NCI-H1092 treated with DMSO at 0.1 percent for 48 hours (cell line): ENCODE measurements at places on chromosomes 5 and 9.
A peak's percentile ranks its signal among the peaks of the same experiment; 100 is the strongest.

DNA sequence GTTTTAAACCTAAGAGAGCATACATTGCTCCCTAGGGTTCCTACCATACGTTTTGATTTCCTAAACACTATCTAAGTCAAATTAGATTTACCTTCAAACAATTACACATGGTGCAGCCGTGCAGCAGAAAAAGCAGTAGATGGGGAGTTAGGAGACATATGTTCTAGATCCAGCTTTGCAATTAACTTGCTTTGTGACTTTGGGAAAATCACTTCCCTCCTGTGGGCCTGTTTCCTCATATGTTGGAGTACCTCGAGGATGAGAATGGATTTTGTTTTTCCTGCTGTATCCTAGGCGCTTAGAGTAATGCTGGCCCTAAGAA is 711 bp downstream of the MRPL50 start:
- peak; percentile 35 for DNase-seq

DNA sequence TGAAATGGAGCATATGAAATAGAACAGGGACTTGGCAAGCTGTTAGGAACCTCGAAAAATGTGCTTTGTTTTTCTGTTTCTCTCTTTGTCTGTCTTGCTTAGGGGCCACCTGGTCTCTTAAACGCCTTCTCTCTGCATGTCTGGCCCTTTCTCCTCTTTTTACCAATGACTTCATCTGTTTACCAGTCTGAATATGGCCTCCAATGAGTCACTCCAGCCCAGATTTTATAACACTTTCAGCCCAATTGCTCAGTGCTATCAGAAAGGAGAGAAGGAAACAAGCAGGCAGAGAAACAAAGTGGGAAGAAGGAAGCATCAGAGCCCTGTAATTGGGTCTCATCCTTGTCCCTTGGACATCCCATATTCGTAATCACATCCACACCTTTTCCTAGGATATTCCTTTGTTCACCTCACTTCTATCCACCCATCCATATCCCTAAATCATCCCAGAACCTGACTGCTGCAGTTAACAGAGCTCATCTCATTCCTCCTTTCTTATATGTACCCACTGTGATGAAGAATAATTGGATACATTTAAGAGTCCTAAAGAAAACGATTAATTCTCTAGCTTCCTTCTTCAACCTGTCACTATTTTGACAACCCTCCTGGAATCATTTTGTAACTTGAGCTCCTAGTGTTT is 151.8 kb upstream of the GPR151 start:
- DNase-seq: peak; percentile 26

GRCh38 chr9:16768816-16769215 is 101.7 kb downstream of the BNC2 start:
- DNase-seq: no peak

- DNase-seq: no peak
Observed at GRCh38 chr9:31605164-31605563, 779.3 kb upstream of the ACO1 start.

DNA sequence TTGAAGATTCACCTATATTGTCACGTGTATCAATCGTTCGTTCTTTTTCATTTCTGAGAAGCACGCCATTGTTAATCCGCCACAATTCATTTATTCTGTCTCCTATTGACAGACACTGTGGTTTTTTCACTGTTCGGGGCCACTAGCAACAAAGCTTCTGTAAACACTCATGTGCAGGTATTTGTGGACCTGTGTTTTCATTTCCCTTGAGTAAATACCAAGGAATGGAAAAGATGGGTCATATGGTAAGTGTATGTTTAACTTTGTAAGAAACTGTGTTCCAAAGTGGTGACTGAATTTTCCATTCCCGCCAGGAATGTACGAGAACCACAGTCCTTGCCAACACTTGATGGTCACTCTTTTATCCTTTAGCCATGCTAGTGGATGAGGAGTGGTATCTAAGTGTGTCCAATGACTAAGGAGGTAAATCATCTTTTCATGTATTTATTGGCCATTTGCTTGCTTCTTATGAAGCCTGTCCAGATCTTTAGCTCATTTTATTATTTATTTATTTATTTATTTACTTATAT is 10.7 kb downstream of the ABO start:
- DNase-seq: no peak

GRCh38 chr5:67693956-67694809 is 497.6 kb upstream of the CD180 start:
- DNase-seq: no peak

DNA sequence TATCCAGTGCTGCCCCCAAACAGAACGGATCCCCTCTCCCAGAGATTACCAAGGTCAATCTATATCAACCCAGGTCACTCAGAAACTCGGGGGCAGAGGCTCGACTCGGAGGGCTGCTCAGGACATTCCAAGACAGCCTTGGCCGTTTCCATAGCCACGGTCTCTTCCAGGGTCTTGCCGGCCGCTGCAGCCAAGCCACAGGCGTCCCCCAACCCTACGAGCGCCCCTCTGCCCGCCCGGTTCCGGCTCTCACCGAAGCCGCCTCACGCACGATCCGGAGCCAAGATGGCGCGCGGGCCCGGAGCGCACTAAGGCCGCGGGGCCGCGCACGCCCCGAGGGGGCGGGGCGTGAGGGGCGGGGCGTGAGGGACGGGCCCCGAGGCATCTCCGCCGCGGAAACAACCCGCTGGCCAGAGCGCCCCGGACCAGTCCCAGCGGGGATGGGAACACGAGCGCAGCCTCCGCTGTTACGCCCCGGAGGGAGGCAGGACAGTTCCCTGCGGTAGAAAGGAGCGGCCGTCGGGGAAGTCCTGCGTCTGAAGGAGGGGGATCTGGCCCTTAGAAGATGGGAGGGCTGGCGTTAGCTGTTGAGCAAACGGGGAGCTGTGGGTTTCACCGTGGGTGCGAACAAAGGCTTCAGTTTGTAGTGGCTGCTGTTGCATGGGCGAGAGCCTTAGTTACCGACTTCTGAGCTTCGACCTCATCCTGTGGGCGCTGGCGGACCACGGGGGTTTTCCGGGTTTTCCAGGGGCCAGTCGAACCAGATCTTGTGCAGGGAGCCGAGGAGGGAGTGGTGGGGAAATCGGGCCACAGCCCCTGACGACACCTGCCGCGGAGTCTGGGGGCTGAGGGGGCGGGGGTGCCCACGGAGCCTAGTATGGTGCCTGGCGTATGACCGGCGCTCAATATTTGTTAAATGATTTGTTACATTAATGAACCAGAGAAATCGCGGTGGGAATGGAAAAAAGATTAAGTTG is at the start of gene RPP25L:
Gene RPP25L, minus strand, starts transcription at position 287 of the 977 bp plus-strand sequence. CDS start 801 bp downstream, outside the sequence.
- peak; percentile 76 for DNase-seq

- DNase-seq: no peak
Observed at GRCh38 chr5:144950996-144951395, 780.3 kb downstream of the KCTD16 start.

DNA sequence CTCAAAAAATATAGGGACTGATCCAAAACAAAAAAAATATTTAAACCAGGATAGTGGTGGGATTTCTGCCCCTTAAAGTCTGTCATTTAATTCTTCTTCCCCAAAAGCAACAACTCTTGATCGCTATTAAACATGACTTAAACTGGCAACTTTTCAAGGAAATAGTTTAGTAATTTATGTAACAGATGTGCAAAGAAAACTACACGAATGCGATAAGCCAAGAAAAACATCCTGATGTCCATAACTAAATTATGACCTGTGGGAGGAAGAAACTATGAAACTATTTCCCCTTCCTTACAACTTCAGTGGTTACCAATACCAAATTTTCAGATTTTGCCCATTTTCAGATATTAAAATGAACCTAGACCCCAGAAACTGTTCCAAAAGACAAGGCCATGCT is 31.5 kb downstream of the CLINT1 start:
- DNase-seq: no peak

- no peak for DNase-seq
Observed at GRCh38 chr5:85484982-85485574, 1100.4 kb upstream of the EDIL3 start.

DNA sequence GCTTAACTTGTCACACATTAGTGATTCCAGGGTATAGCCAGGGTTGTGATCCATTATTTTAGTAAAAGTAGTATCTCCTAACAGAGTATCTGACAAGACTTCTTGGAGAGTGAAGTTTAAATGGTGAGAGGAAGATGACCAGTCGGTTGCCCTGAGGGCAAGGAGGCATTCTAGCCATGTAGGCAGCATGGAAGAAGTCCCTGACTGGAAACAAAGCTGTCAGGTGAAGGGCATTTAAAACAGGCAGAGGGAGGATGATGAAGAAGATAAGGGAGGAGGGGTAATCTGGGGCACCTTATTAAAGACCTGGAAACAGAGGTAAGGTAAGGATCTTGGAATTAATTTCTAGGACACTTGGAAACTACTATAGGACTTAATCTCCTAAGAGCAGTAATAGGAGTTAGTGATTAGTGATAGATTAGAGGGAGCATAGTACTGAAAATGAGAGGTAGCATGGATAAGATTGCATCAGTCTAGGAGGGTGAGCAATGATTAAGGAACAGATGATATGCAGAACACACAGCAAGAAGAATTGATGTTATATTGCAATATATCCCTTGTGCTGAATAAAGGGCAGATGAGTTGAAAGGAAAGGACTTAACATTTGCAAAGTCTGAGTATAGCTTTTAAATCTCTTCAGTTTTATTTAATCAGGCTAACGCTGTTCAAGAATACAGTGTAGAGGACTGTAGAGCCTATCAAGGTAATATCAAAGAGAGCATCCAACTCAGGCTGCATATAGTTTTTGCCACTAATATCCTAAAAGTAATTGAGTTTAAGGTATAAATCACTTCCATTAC is 9.6 kb downstream of the KIF2A start:
- no peak for DNase-seq

DNA sequence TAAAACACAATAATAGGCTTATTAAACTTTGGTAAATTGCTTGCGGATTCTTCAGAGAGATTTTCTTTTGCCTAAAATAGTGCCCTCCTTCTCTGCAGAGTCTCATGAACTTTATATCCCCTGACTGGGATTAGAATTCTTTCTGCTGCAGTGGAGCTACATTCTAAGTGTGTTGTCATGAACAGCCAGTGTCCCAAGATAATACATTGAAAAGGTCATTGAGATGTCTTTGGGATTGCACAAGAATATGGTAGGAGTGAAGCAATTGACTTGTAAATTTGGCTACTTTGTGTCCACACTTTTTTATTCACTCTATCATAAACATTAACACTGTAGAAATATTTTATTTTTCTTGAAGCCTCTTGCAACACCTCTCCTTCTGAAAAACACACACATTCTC is 604.5 kb downstream of the GABRG2 start:
- DNase-seq: no peak

DNA sequence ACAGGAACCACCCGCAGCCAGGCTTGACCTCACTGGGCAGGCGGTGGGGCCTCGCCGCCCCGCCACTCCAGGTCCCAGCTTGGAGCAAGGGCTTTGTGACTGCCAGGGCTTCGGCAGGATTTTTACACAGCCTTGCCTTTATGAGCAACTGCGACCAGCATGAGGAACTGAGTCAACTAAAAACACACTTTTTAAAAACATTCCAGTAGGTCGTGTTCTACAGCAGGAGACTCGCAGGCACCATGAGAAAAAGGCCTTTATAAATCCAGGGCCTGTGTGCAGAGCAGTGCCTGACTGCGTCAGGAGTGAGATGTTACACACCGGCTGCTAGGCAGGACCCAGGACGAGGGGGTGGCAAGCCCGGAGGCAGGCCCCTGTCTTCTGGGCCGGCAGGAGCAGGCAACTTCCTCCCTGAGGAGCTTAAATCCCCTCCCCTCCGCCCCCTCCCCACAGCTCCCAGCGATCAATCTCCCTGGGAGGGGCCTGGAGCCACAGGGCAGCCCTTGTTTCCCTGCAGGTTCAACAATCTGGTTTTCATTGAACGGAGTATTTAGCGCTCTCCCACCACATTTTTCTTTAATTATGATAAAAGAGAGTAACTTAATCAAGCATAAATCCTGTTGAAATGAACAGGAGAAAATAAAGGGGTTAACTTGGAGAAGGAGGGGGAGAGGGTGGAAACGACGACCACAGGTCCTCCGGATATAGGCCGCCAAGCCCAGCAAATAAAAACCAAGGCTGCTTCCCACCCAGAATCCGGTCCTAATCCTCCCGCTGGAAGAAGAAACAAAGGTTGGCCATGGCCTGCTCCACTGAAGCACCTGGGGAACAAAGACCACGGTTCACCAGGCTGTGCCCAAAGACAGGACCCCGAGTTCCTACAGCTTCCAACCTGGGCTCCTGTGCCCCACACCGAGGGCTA is 92.5 kb downstream of the ROR2 start:
- DNase-seq: no peak

DNA sequence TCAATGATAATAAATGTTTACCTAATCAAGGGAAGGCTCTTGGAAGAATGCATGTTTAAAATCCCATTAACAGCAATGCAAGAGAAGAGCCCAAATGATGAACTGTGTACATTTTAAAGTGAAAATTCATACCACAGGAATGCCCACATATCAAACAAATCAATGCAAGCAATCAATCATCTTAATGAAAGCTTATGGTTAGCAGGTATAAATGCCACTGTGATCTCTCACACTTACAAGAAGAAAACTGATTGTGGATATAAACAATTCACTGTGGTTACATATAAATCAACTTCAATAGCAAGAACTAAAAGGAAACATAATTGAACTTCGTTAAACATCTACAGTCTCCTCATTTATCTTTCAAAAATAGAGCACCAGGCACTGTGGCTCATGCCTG is 161.0 kb upstream of the RORB start:
- no peak for DNase-seq

GRCh38 chr9:124960409-124960752 is 19.5 kb upstream of the GOLGA1 start:
- DNase-seq: no peak

DNA sequence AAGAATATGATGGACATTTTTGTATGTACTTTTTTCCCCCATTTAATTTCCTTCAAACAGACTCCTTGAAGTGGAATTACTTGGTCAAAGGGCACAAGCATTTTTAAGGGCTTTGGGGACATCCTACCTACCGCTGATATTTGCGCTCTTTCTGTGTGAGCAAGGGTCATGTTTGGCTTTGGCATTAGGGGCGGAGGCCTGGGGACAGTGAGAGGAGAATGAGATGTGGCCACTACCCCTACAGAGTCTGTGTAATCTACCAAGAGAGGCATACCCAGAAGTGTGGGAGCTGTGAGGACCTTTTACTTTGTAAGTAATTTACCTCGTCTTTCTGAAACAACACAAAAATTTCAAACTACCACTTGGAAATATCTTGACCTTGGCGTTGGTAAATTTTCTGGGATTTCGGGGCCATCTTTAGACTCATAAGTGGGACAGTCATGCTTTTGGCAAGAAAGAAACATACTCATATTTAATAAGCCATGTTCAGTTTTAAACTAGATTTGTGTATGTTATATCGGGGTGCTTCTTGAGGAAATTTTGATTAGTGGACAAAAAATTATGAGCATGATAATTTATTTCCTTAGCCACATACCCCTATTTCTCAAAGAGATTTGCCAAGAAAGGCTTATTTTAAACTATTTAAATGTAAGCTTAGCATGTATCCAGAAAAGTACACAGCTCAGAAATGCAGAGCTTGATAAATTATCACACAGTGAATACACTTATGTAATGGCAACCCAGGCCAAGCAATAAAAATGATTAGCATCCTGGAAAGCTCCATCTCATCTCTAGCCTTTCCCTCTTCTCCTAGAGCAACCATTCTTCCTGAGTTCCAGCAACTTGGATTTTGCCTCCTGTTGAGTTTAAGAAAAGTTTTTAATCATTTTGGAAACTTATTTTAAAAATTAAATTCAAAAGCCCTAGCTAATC is 63.6 kb downstream of the ARHGAP26 start:
- DNase-seq: no peak
